ENCODE measurements at places on chromosomes 2 and 18.

DNA sequence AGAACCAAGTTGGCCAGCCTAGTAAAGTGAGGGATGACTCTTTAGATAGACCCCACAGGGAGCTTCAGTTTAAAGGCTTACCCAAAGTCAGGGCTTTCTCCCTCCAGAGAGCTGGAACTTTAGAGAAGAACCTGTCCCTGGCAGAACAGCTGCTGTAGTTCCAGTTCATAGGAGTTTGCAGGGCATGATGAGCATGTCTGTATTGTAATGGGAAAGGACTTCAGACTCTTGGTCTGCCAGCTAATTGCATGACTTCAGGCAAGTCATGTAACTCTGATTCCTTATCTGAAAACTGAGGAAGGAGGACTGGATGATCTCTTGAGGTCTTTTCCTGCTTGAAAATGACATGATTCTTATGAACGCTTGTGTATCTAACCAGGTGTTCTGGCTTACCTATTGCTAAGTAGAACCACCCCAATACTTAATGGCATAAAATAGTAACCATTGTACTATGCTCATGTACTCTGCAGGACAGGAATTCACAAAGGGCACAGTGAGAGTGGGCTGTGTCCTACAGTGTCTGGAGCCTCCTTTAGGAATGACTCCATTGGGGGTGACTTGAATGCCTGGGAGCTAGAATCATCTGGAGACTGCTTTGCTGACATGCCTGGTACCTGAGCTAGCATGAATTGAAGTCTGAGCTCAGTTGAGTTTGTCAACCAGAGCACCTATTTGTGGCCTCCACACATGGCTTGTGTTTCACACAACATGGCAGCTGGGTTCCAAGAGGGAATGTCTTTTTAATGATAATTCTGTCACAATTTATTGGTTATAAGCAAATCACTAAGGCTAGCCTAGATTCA, 18.9 kb downstream of the SP5 start:
- DNase-seq = no peak

DNA sequence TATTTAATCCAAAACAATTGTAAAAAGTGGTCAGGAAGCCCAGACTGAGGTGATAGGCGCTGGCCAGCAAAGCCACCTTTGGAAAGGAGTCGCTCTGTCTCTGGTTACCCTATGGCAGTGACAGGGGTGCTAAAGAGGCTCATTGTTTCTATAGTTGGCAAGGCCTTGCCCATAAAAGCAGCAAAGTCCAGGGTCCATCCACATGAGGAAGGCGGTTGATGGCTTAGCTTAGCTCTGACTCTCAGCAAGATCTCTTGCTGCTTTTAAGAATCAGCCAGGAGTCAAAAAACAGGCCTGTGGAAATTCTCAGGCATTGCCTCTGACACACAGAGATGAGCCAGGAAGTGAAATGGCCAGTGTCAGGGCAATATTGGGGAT, 57.8 kb upstream of the CYP26B1 start:
- DNase-seq = no peak

DNA sequence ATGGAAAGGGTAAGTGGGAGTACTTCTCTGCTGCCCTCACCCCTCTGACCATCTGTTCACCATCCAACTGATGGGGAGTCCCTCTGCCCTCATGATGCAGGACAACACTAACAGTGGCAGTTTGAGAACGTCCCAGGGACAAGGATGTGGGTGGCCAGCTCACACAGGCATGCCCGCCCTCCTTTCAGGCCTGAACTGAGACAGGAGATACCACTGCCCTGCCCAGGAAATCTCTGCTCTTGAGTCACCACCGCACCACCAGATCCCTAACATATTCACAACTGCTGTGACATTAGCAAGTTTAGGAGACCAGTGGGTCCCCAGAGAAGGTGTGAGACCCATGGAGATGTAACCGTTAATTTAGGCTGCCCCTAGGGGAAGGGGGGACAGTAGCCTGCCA, 66.2 kb downstream of the TRAPPC8 start:
- DNase-seq = no peak

DNA sequence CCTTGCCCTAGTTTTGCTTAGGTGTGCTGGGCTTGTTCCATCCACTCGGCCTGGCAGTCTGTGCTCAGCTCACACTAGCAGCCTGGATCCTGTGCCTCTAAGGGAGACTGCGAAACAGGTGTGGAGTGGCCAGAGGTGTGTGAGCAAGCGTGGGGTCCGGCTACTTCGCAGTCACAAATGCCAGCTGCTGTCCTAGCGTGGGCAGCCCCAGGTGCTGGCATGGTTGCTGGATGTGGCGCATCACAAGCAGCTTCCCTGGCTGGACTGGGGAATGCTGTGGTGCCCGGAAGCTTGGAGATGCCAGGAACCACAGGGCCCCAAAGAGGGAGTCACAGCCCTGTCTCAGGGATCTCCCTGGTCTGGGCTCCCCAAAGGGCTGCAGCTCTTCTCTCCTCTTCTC, 119.0 kb upstream of the TMEFF2 start:
- no peak for DNase-seq

DNA sequence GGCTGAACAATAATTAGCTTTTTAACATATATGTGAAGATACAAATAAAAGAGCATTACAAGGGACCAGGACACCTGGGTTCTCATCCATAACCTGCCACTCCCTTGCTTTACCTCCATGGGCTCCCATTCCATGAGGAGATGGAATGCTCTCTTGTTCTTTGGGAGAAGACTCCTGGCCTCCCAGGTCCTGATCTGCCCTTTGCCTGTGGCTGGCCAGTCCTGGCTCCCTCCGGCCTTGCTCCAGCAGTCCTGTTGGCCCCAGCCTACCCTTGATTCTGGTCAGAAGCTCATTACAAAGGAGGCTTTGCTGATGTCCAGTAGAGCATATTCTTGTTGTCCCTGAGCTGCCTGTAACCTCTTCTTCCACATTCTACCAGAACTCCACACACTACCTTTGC, 60.3 kb downstream of the ADD2 start:
- no peak for DNase-seq

DNA sequence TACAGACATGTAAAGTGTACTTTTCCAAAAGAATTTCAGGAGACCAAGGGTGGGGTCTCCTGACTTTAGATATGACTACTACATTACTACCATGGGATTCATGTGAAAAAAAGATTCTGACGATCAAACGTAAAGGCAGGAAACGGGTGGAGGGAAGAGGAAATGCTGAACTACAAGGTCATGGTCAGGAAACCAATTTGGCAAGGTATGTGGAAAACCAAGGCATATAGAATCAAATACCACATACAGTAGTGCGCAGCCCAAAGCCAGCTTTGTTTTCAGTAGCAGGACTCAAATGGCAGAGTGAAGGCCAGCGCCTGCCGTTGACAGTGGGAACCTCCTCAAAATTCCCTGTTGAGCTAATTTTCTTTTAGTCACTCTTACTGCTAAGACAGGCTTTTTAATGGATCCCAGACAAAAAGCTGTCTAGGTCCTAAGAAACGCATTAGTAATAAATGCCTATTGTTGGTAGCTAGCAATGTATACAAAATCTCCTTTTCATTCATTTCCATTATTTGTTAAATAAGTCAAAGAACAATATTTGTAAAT, 57.6 kb upstream of the SERTAD2 start:
- no peak for DNase-seq

- no peak for DNase-seq
Measured at GRCh38 chr2:63571291-63571690, 17.0 kb downstream of the WDPCP start.

DNA sequence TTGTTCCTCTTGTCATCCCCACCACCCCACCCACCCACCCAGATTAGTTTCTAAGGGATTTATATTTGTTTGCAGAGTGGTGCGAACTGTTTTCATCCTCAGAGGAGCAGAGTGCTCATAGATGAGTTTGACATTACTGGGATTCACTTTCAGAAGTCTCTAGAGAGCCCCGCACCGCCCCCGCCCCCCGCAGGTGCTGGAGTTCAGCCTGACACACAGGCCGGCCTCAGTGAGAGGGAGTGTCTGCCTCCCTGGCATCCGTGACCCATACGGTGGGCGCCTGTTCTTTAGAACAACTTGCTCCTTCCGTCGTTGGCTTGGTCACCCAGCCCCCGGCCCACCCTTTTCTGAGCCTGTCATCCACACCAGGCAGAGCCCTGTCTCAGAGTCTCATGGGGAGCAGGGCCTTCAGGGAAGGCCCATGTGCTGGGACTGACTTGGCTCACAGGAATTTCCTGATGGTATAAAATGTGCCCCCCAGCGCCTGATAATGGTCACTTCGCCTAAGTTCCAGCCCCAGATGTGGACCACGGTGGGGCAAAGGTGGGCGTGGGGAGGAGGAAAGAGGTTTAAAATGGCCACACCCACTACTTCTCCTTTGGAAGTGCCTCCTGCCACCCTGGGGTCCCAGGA, 44.3 kb downstream of the HPCAL1 start:
- DNase-seq = no peak

- no peak for DNase-seq
Measured at GRCh38 chr18:13513481-13513880, 212.9 kb downstream of the FAM210A start.

GRCh38 chr2:83953697-83954096, 505.4 kb downstream of the SUCLG1 start:
- DNase-seq = peak; percentile 11

DNA sequence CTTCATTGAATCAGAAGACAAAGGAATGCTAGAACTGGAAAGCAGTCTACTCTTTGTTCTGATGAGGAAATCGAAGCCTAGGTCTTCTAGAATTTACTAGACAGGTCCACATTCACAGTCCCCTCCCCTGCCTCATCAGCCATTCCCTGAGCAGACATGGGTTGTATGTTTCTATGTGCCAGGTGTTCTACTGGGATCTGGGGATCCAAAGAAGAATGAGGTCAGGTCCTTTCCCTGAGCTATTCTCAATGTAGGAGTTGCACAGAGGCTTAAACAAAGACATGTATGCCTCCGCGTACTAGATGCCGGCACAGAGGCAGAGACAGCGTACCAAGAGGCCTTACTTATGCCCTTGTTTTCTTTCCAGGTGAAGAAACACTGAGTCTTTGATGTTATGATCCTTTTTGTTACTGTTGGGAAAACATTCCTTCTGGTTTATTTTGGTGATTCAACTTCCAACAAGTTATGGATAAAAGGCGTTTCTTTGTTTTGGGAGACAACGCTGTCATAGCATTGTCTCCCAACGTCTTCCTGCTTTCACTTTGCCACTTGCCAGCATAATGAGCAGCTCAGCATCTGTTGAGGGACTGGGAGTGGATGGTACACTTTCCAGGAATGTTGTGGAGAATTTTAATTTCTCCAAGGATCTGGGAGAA, 174.4 kb downstream of the ALPK2 start:
- no peak for DNase-seq

DNA sequence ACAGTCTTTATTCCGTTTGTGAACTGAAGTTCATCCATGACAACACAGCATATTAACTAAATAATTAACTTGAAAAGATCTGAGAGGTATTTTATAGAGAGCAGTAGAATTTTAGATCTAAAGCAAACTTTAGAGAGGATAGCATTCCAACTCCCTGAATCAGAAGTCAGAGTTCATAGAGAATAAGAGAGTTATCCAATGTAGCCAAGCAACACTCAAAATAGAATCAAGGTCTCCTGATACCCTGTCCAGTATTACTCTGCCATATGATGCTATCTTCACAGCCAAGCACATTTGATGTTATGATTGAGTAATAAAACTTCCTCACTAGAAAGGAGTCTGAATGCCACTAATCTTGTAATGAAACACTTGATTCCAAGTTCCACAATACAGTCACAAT, 55.5 kb downstream of the RIT2 start:
- no peak for DNase-seq

- DNase-seq = no peak
Measured at GRCh38 chr2:20185176-20186022, 39.5 kb downstream of the SDC1 start.

GRCh38 chr2:101815739-101816391, 118.4 kb downstream of the MAP4K4 start:
- no peak for DNase-seq

DNA sequence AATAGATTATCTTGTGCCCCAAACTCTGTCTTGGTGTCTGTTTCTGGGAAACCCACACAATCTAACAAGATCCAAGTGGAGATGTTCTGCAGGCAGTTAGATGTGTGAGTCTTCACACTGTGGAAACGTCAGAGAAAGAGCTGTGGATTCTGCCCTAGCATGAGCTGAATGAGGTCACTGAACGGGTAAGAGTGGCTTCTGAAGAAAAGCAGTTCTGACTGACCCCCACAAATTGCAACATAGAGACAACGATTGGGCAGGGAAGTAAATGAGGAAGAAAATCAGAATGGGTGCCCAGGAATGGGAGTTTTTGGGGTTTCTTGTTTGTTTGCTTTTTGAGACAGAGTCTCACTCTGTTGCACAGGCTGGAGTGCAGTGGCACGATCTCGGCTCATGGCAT, 12.9 kb upstream of the RPL37A start:
- no peak for DNase-seq

DNA sequence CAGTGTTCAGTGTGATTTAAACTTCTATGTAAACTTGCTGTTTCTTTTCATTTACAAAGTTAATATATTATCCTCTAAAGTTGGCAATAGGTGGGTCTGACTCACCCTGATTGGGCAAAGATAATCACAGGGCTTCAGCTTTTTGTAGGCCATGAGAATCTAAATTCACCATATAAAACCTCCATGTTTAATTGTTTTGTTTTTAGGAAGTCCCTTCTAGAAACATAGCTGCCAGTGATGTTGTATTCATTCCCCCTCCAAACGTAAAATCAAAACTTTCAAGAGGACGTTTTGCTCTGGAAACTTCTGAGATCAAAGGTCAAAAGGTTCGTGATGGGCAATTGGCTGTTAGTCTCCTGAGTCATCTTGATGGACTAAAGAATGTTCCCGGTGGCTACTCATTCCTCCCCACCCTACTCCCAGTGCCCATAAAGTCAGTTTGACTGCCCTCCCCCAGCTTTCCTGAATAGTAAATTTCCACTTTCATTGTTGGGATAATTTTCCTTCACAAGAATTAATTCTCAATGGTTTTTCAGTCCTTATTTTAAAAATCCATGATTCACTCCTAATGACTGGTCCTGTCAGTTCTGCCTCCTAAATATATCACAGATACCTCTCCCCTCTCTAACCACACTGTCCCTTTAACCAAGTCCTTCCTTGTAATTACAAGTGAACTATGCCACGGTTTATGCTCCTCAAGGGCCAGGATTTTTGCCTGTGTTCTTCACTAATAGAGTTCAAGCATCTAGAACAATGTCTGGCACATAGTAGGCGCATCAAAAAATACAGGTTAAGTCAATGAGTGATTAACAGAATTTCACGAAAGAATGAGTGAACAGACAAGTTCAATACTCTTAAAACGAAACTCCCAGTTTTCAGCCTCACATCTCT, 164.4 kb upstream of the VRK2 start:
- DNase-seq = no peak

GRCh38 chr2:99861376-99861760, 281.0 kb downstream of the AFF3 start:
- DNase-seq = no peak

DNA sequence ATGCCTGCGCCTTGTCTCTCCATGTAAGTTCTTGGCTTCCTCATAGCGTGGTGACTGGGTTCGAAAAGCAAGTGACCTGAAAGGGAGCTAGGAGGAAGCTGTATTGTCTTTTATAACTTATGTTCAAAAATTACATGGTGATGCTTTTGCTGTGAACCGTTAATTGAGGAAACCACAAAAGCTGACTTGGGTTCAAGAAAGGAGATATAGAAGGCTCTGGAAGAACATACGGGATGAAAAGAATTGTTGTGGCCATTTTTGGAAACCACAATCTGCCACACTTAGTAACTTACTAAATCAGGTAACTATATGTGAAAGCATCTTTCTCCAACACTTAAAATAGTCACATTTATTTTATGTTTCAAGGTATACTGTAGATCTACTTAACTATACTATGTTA, 177.0 kb upstream of the RBMS1 start:
- DNase-seq = no peak

GRCh38 chr18:43916984-43917383, 639.7 kb upstream of the SYT4 start:
- DNase-seq = no peak

Measured in hippocampal formation (tissue), 2 donors.